ENCODE measurements at places on chromosomes 1 and 21. TPM values are rescaled to one million over a fixed set of nuclear protein-coding genes. Genes with fewer than 3 reads are reported as not detected.

Gene TARBP1
- total RNA-seq, result 21.0 TPM

GRCh38 chr1:62744611-62745577 lies 39.0 kb upstream of the ATG4C start:
- no peak for ATAC-seq

DNA sequence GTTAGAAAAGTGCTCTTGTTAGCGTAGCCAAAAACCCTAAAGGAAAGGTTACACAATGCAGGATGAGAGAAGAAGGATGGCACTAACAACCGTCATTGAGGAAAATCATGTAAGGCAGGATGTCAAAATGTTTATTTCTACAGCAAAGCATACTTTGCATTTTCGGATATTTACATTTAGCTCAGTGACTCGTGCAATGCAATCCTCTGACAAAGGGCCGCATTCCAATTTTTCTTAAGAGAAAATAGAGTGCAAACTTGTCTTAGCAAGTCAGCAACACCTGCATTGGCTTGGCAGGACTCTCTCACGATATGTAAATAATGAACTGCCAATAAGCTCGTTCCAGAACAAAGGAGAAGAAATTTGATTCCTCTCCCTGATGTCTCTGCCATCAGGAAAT lies 33.3 kb downstream of the TIAM1 start:
- ATAC-seq, result peak; percentile 84

- peak; percentile 32 for ATAC-seq
Measured at GRCh38 chr1:169604781-169605560, 18.7 kb upstream of the F5 start.

- ATAC-seq, result no peak
Measured at GRCh38 chr1:244802041-244802440, 33.4 kb upstream of the COX20 start.

DNA sequence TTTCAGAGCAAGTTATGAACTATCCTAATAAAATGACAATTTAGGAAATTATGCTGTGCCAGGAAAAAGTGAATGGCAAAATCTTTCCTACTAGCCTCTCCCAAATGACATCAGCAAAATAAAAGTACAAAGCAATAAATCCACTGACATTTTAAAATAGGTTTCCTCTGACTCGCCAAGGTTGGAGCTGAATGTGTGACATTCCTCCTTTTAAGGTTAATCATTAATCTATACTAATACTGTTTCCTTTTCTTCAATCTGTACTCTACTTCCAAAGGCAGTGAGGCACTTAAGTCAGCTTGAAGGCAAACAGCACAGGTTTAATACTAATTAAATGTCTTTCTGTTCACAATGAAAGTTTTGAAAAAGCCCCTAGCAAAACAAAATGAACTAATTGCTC lies 15.7 kb downstream of the RNF19B start:
- peak; percentile 45 for ATAC-seq

DNA sequence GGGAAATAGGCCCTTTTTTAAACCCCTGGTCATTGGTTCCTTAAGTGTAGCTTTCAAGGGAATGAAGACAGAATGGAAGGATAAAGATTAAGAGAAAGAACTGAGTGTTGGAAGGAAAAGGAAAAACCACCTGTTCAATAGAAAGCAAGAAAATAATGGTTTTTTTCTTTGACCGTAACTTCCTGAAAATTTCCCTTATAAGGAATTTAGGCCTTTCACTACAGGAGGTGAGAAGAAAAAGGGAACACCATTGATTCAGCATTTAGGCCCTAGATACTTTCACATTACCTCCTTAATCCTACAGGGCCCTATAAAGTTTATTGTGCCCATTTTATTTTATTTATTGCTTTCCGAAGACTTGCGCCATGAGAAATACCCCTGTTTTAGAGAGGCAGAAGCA lies 18.9 kb downstream of the KPNA6 start:
- no peak for ATAC-seq

- ATAC-seq, result no peak
Measured at GRCh38 chr1:192797143-192797542, 11.7 kb upstream of the RGS2 start.
